Cerebellar cortex (tissue), 1 donor: ENCODE measurements at places on chromosomes 13 and 19.

- no peak for DNase-seq
These were observed 150.3 kb downstream of the KATNAL1 start for GRCh38 chr13:30156826-30157615.

DNA sequence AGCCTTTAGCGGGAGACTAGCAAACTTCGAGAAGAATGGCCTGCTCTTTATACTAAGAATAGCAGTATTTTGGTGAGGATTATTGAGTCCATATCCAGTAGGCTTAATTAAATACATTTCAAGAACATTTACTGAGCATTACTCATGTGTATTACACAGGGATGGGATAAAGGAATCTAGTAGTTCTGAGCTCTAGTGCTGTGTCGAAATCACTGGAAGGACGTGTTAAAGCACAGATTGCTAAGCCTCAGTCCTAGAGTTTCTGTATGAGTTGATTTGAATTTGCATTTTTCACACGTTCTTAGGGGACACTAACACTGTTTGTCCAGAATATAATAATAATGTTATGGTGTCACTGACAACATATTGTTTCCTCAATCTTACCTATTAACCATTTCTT, 9.0 kb downstream of the ZNF302 start:
- DNase-seq = no peak

DNA sequence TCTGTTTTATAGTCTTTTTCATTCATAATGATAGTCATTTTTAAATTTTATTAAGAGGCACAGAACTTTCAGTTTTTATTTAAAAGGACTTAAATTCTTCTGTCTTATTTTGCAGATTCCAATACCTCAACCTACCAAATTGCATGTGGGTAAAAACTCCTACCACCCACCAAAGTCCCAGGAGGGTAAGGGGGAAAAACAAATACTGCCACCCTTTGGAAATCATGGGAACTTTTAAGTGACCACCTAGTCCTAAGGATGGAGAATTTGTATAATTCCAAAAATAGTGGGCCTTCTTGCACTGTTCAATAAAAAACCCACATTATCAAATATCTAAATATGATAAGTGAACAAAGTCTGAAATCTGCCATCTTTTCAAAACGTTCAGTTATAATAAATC, 9.7 kb downstream of the SUPT20H start:
- no peak for DNase-seq

DNA sequence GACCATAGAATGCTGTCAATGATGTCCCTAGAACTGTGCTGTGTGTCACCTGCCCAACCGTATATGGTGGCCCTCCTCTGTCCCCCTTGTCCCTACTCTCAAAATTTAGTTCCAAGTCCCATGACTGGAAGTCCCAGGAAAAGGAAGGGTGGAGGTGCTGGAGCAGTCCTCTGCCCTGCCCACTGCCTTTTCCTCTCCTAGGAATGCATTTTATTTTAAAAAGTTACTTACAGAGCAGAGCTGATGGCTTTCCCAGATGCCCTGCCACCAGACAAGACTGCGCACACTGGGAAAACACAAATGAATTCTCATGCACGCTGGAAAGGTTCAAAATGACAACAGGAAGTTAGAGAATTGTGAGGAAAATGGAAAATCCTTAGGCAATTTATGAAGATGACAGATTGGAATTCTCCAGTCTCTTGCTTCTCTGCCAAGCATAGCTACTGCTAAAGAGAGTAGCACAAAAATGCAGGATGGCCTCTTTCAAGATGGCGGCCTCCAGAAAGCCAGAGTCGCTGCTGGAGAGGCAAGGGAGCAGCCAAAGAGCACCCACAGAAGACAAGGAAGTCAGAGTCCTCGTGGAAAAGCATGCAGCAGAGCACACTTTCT, 117.1 kb upstream of the TSC22D1 start:
- no peak for DNase-seq

DNA sequence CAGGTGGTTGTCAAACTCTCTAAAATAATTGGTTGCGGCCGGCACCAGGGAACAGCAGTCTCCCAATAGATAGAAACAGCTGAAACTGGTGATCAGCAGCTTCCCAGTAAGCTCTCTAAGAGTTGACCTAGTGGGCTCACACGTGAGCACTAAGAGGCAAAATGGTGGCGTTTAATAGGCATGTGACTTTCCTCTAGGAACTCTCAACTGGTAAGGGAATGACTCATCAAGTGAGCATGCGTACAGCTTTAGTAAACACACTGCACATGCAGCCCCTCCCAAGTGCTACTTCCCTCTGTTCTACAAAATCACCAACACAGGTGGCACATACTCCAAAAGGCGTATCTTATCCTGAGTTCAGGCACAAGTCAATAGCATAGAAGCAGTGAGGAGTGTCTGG, 41.7 kb downstream of the TNFSF11 start:
- no peak for DNase-seq

DNA sequence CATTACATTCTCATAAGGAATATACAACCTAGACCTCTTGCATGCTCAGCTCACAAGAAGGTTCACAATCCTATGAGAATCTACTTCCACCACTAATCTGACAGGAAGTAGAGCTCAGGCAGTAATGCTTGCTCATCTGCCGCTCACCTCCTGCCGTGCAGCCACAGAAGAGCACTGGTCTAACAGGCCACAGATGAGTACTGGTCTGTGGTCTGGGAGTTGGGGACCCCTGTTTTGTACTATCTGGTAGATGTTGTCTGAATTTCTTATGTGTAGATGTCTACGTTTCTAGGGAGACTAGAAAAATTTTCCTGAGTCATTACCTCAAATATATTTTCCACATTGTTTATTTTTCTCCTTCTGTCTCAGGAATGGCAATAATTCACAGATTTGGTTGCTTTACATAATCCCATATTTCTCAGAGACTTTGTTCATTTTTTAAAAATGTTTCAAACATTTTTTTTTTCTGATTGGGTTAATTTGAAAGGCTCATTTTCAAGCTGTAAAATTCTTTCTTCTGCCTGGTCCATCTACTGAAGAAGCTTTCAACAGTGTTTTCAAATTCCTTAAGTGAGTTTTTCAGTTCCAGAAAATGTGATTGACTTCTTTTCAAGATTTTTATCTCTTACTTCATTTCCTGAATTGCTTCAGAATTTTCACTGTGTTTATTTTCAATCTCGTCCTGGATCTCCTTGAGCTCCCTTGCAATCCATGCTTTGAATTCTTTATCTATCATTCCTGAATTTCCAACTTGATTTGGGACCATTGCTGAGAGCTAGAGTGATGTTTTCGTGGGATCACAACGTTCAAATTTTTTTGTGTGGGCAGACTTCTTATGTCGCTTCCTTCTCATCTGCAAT, 1322.2 kb downstream of the PCDH9 start:
- DNase-seq = no peak
